Right renal cortex interstitium (tissue), 3 donors: ENCODE measurements at places on chromosomes 4 and X. TPM values are rescaled to one million over a fixed set of nuclear protein-coding genes. Genes with fewer than 3 reads are reported as not detected.

DNA sequence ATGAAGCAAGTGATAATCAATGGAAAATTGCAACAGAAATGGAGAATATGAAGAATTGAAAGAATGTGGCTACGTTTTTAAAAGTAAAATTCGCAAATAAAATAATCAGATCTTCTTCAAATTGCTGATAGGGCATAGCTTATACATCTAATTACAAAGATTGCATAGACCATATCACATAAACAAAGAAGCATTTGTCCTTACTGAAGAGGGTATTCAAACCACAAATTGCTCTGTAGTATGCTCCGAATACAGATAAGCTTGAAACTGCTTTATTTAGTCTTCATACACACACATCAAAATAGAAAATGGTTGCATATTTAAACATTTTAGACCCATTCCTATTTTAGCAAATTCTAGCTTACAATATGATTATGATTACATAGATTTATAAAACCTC lies 206.7 kb upstream of the SLIT2 start:
- no peak for DNase-seq

- DNase-seq, result no peak
Measured at GRCh38 chr4:47972181-47972580, 44.3 kb downstream of the CNGA1 start.

The FABP2 gene
- polyA plus RNA-seq, result 0.85 TPM

DNA sequence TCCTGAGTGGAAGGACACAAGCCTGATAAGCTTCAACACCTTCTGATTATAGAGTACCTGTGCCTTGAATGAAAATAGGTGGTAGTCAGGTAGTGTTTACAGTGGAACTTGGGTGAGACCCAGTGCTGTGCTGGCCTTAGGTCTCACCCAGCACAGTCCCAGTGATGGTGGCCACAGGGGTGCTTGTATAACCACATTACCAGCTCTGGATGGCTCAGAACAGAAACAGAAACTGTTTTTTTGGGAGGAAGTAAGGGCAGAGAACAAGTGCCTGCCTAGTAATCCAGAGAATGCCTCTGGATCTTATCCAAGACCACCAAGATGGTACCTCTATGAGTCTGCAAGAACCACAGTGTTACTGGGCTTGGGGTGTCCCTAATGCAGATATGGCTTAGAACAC lies 171.5 kb upstream of the DIPK2B start:
- no peak for DNase-seq

DNA sequence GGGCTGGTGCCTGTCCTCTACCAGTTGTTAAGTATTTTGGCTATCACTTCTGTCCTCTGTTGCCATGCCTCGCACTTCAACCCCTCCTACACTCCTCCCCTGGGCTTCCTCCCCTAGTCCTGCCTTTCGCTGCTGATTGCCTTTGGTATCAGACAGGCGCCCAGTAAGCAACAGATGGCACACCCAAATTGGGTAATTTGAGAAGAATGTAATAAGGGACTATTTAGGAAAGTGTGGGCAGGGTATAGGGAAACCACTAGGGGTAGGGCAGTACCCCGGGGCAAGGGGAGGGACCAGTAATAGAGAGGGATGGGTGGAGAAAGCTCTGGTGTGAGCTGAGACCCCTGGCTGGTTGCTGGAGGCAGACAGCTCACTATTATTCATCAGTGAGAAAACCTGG lies 172.7 kb upstream of the USP9X start:
- DNase-seq, result no peak

DNA sequence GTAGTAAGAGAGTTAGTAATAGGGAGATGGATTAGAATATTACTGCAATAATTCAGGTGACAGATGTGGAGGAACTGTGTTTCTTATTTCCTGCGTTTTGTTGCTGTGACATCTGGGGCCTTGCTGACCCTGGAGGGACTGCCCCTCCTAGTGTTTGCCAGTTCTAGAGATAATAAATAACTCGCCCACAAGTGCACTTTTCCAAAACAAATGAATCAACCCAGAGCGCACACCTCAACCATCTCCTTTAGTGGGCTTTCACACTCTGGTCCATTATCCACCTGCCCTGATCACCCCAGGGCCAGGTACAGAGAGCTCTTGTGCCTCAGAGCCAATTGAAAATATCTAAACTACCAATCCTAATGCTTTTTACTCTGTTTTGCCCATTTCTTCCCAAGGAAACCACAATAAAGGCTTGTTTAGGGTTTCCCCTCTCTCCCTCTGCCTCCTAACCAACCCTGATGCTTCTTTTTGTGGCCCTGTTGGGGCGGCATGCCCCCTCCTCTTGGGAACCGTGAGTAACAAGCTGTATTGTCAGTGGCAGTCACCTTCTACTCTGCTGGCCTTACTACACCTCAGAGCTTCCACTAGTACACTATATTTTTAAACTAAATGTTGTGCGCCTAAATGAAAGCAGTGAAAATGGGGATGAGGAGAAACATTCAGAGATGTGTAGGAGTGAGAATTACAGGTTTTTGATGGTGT lies 270.5 kb downstream of the TENM3 start:
- DNase-seq, result no peak

DNA sequence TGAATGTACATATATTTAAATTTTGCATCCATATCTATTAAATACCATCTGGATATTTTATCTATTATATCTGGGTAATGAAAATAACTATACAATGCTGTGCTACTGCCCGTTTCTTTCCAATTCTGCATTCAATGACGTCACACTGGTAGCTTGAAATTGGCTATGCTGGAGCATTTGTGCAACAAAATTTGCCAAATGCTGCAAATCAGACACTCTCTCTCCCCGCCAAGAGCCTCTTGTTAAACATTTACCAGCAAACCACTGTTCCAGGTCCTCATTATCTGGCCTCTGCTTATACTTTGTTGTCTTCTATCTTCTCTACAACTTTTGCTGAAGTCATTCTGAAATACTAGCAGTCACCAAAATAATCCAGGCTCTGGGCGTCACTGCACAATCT lies 938.4 kb upstream of the FTHL17 start:
- no peak for DNase-seq

GRCh38 chr4:622996-623913 lies 2.1 kb upstream of the PDE6B start:
- DNase-seq, result no peak

The STEEP1 gene
- 38.3 TPM for polyA plus RNA-seq

The FAM9C gene
- polyA plus RNA-seq, result 0.24 TPM

The FGFBP2 gene
- polyA plus RNA-seq, result not detected

- no peak for DNase-seq
Measured at GRCh38 chr4:101304916-101305315, 42.4 kb downstream of the PPP3CA start.

DNA sequence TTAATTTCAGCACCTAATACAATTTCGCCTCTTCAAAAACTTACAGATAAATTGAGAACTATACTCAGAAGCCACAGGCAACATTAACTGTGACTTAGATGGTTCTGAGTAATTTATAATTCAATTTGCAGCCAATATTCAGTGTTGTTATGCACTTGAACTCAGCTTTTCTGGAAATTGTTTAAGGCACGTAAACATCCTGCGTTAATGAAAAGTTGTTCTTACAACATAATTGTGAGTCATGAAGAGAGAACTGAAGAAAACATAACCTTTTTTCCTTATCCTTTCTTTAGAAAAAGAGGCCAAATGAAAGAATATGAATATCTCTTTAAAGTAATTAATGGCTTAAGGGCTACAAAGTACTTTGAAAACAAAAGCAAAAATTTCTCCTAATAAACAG lies 16.6 kb upstream of the H2AZ1 start:
- DNase-seq, result no peak

The PDE6B gene
- 38.3 TPM for polyA plus RNA-seq

DNA sequence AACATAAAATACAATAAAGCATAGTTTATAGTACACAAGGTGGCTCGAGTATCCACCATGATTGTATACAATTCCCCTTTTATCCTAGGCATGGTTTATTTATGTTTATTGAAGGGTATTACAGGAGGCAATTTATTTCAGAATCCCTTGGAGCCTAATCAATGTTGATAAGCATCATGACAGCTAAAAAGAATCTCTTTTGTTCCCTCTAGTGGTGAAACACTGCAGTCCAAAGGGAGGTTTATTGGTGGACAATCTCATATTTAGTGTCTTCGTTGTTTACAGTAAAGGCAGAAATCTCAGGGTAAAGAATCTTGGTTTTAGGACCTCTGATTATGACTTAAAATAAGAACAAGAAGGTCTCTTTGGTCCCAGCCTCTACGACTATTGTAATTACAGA lies 1712.5 kb downstream of the C4orf33 start:
- DNase-seq, result no peak

DNA sequence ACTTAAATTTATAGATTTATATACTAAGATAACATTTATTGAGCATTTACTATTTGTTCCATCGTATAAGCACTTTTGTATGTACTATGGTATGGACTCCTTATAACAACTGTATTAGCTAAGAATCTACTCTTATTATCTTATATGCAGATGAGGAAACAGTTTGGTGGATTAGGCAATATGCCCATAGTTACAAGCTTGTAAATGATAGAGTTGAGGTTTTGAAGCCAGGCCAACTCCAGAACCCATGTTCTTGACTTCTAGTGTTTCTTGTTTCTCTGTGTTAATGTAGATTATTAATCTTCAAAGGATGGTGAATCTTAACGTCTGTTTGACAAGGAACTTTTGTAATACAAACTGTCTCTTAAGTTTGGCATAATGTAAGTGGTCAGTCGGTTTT lies 71.3 kb downstream of the STIM2 start:
- no peak for DNase-seq

The OPN1MW gene
- polyA plus RNA-seq, result not detected

GRCh38 chr4:122152711-122153226 lies 638 bp downstream of the BLTP1 start:
- DNase-seq, result peak; percentile 38

- no peak for DNase-seq
Measured at GRCh38 chr4:38846015-38846414, 10.6 kb downstream of the TLR6 start.

GRCh38 chr4:8916906-8917305 lies 45.3 kb upstream of the HMX1 start:
- no peak for DNase-seq

The SPANXA2 gene
- polyA plus RNA-seq, result not detected

The ZNF732 gene
- polyA plus RNA-seq, result 2.4 TPM

DNA sequence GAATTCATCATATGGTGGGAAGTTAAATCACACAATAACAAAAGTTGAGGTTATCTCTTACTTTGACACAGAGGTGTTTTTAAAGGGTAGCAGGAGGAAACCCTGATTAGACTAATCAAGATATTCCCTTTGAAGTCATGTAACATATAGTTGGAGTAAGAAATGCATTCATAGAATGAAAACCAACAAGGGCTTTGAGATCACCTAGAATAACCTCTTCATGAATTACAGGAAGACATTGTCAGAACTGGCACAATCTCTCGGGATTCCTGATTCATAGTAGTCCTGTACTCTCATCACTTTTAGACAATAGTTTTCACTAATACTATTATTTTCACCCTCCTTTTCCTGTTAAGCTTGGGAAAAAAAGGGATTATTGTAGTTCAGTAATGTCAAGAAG lies 170.2 kb downstream of the PPP3CA start:
- no peak for DNase-seq

The SMPX gene
- polyA plus RNA-seq, result 0.50 TPM

DNA sequence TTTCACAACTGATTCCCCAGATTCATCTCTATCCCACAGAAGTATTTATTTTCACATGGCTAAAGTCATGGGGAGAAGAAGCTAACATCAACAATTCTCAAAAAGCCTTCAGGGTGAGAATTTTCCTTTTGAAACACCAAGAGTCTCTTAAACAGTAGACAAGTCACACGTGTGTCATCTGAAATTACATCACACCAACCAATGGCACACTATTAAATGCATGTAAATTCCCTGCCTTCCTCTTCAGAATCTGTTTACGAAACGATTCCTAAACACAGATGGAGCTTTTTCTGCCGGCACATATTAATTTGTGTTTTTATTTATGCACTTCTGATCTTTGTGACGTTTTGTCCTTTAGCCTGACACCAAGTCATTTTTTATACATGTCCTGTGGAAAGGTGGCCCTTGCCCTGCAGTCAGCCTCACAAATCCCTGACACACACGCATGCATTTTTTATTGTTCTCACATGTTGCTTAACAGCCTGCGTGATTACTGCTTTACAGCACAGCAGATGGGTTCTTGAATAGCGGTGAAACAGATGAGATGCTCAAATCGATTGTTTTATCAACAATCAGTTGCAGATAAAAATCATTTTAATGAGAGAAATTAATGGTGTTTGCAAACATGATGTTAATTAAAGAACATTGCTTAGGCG lies 735.9 kb upstream of the TENM3 start:
- DNase-seq, result no peak

DNA sequence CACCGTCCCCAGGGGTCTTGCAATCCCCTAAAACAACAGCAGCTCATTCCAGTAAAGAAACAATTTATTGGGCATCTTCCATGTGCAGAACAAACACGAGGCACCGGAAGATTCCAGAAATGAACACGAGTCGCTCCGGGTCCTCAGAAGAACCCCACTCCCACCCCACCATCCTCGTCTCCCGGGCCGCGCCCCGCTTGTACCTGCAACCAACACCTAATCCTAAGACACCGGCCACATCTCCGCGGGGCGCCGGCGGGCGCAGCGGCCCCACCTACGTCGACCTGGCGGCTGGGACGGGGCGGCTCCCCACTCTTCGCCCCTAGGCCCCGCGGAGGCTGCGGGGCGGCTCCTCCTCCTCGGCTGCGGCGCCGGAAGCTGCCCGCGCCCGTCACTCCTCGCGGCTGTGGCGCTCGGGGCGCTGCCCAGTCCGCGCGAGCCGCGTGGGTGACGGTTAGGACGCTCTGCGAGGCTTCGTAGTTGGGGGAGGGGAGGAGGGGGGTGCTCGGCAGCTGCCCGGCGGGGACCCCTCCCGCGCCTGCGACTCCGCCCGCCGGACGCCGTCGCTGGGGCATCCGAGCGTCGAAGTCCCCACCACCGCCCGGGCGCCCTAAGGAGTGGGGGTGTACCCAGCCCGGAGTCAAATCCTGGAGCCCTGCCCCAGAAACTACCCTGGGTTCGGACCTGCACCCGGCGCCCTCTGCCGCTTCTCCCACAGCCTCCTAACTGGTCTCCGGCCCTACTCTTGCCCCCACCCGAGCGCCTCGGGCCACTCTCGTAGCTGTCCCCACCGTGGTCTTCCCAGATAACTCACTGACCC lies at the start of gene CCDC158:
Gene CCDC158 (minus strand): TSS at position 380 of the 820 bp plus-strand sequence. CDS start 17,934 bp downstream, outside the sequence.
- no peak for DNase-seq

DNA sequence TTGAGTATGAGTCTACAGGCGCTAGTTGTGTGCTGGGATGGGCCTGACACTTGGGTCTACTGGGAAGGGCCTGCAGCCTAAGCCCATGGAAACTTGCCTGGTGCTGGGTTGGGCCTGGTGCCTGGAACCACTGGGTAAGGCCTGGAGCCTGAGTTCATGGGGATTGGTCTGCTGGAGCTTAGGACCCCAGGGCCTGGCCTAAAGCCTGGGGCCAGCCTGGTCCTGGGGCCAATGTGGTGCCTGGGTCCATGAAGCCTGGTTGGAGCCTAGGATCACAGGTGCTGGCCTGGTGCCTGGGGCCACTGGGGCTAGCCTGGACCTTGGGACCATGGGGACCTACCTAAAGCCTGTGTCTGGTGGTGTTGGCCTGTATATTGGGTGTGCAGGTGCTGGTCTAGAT lies 270.3 kb upstream of the GRIA3 start:
- no peak for DNase-seq

The TREX2 gene
- 0.21 TPM for polyA plus RNA-seq

DNA sequence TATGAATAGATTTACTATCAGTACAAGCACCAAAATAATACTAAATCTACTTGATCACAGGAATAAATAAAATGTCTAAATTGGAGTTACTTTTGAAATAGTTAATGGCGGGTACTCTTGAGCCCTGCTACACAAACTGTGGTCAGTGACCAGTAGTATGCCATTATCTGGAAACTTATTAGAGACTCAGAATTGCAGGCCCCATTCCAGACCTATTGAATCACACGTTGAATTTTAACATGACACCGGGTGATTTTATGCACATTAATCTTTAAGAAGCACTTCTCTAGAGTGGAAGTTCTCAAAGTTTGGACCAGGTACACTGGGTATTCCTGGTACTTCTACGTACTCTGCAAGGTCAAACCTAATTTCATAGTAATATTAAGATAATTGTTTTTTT lies 660.0 kb upstream of the POU3F4 start:
- no peak for DNase-seq
